ENCODE measurements at places on chromosomes 2 and 18.

DNA sequence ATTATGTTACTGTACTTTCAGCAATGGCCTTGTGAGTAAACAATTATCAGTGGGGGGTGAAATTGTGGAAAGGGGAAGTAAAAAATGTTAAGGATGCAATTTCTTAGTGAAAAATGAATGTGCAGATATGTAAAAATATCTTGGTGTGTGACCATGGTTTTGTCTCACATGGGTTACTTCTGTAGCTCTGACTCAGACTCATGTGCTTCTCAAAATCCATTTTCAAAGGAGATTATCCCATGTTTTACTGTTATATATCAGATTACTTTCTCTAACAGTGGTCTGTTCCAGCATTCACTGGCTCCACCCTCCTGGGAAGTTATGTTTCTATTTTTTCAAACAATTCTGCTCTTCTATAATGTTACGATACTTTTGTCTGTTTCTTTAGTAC lies 298.2 kb upstream of the COL3A1 start:
- DNase-seq = no peak

DNA sequence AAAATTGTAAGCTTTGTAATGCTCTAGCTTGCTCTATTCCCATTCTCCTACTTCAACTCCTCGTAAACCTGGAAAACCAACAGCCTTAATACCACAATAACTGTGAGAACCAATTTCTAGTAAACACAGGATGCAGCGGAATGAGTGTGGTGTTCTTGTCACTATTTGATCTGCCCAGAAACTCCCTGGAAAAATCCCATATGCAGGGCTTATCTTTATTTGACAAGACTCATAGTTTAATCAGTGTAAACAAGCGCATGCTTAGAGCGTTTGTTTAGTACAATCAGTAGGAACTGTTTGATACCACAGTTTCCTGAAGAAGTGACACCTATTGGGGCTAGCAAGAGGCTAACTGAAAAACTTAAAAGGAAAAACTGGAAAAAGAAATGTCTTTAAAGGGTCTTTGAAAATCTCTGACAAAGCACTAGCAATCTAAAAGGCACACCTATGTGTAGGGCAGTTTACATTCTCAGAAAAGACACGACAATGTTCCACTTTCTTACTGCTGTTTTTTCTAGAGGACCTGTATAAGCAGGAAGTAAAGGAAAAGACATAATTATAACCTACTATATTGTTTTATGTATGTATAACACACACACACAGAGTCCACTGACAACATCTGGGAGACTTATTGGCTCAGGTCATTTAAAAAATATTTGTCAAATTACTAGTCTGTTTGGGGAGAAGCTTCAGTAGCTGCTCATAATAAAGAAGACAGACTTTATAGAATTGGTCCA lies 241.4 kb upstream of the KLHL14 start:
- no peak for DNase-seq

DNA sequence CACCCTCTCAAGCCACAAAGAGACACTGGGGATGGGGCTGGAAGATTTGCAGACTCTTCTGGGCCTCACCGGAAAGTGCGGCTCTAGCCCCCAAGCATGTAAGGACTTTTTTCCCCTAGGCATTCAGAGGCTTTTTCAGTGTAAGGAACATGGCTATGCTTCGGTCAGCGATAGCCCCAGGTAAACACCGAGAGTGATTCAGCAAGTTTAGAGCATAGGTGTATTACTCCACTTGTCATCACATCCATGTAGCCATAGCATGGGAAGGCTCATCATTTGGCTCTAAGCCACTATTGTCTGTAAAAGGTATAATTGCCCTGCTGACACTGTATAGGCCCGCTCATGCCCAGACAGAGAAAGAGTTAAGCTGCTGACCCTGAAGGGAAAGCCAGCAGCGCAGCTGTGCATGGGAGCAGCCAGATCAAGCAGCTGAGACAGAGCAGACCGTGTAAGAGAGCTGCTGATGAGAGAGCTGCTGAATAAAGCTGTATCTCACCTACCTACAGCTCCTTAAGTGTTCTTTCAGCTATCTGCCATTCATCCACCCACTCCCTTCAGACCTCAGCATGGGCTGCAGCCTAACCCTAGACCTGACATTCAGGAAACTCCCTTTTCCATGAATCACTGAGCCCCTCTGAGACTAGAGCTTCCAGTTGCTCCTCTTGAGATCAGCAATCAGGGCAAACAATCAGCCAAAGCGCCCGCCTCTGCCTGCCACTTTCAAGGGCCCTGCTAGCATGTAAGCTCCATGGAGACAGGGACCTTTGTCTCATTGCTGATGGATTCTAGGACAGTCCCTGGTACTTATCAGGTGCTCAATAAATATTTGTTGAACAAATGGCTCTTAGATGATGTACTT lies 25.5 kb downstream of the LGALSL start:
- DNase-seq = no peak

GRCh38 chr2:71528749-71529148 lies 75.4 kb downstream of the DYSF start:
- DNase-seq = no peak

DNA sequence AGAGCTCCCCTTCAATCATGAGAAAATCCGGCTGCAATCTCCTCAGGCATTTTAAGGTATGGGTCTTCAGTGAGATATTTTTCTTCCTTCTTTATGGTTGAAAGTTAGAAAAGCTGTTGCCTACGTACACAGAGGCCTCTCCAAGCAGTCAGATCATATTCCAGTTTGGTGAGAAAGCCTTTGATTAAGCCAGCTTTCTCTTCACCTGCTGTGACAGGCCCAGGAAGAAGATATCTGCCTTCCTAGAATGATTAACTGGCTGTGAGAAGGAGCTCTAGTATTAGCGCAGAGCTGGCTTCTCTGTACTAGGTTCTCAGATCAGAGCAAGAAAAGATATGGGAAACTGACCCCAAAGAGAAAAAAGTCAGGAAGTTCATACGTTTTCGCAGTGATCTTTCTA lies 585.0 kb upstream of the CHAC2 start:
- no peak for DNase-seq

DNA sequence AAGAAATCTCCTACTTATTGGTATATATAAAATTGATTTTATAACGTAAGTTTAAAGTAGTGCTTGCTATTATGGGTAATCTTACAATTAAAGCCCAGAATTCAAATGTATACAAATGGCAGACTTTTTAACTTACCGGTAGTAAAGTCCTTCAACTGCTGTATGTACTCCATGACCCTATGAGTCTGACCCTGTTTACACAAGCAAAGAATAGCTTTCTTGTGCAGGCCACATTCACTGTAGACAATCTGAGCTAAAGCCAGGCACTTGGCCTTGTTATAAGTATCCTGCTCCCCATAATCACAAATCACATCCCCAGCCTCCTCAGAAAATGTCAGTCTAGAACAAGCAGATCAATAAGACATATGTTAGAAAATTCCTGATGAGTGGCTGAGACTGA lies 51.7 kb downstream of the CLHC1 start:
- DNase-seq = no peak

GRCh38 chr2:239896075-239896474 lies 129.1 kb downstream of the NDUFA10 start:
- DNase-seq = no peak

DNA sequence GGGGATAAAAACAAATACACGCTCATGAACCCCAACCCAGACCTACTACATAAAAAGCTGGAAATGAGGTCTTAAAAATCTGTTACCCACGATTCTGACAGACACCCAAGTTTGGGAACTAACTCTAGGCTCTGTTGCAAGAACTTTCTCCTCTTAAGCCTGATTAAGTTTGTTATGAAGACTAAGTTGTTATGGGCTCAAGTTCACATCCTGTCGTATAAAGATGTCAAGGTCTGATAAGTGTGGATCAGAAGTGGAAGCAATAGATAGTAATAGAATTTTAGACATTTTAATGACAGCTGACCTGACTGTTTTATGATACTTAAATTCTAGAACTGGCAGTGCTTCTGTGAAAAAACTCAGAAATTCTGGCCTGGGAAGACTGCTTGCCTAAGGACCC lies 43.2 kb downstream of the LPIN2 start:
- no peak for DNase-seq

DNA sequence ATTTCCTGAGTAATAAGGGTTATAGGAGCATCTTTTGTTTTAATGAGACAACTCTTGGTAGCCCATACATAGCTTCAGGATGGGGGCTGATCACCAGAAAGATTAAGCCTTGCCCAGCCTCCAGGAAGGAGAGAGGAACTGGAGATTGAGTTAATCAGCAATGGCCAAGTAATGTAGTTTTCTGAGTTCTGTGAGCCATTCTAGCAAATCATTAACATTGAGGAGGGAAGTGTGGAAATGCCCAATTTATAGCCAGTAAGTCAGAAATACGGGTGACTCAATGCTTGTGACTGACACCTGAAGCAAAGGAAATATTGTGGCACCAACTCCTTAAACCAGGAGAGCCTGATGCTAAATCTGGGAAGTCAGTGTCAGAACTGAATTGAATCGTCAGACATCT lies 205.1 kb upstream of the SRD5A2 start:
- no peak for DNase-seq

- no peak for DNase-seq
These were observed 50.7 kb upstream of the MGAT5 start for GRCh38 chr2:134203175-134203574.

- no peak for DNase-seq
These were observed 25.6 kb downstream of the CYB5A start for GRCh38 chr18:74266161-74266560.

DNA sequence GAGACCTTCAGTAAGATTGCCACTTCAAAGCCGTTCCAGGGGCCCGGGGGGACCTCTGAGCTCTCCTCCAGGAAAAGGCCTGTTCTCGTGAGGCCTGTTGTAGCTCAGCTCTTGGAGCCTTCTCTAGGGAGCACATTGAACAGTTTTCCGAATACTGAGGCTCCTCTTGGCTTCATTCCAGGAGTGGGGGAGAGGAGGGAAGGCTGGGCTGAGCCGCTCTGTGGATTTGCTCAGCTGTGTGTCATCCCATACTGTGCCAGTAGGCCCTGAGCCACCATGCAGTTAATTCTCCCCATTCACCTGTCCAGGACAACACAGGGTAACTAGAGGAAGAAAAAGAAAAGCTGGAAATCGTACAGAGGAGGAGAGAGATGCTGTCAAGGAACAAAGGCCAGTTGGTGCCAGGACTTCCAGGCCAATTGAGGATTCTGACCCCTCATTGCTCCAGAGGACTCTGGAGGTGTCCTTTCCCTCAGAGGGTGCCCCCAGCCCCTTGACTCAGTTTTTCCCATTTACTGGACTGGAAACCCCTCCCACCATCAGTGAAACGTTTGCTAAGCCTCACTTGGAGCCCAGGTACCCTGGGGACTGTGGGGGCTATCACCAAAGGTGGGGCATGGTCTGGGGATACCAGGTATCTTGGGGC lies 41.4 kb downstream of the HS1BP3 start:
- no peak for DNase-seq

DNA sequence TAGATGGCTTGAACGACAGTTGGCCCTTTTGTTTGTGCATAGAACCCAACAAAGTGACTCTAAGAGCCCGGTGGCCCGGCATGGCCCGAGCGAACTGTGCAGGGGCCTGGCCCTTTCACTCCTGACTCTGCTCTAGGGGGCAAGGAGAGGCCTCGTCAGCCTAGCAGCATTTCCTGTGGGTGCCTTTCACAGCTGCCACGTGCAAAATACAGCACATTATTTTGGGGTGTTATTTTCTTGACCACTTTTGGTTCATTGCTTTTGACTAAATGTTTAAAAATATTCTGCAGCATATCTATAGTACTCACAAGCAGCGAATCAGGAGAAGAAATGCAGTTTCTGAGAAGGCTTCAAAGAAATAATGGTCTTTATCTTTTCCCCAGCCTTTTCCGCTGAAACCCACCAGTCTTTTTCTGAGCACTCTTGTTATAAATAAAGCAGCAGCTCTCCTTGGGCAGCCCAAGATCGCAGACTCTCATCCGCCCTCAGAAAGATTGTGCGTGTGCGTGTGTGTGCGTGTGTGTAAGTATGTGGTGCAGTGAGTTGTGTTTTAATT lies 31.3 kb downstream of the DGKD start:
- DNase-seq = no peak

- DNase-seq = no peak
These were observed 87.1 kb upstream of the ZNF397 start for GRCh38 chr18:35153609-35154272.

DNA sequence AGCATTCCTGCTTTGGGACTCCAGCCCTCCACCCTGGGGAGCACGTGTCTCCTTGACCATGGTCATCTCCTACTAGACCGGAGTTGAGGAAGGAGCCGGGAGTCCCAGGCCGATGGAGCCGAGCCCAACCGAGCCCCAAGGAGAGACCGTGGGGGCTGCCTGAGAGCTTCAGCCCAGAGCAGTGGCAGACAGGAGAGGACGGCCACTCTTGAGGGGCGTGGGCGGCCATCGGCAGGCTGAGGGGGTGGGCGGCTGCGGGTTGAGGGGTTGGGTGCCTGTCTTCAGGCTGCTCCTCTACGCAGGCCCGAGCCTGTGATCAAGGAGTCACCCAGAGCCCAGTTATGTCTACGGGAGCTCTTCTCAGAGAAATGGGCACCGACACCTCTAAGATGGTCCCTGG lies 158.7 kb downstream of the PXDN start:
- DNase-seq = no peak

DNA sequence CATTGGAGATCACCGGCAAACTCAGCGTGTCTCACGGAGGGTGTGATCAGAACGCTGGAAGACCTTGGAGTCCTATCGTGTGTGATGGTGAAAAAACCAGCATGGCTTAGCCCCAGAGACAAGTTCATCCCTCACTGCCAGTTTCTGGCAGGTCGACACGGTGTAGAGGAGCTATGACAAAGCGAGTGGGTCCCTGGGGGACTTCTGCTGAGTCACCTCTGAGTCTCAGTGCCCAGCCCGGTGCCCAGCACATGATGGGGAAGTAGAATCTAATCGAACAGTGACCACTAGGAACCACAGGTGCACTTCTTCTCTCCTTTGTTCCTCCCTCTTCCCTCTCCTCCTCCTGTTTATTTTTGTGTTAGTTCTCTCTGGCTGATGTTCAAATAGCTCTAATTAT lies 45.9 kb upstream of the KCNF1 start:
- no peak for DNase-seq

GRCh38 chr18:21463718-21464117 lies 136.8 kb downstream of the ESCO1 start:
- DNase-seq = no peak

DNA sequence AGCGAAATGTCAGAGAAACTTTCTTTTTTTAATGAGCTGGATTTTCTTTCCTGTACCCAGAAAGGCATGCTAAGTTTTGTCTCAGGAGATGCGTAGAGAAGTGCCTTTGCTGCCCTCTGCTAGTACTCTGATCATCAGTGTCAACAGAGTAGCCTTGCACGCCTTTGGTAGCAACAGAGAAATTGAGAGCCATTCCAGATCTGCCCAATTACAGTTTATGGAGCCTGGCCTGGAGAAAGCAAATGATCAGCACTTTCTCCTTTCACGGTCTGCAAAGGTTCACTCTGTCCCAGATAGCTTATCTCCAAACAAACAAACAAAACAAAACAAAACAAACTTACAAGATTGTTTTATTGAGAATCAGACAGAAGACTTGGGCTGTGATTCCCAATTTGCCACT lies 792.8 kb upstream of the PIK3C3 start:
- no peak for DNase-seq
